Activated CD4-positive, alpha-beta T cell treated with anti-CD3 and anti-CD28 coated beads for 24 hours (primary cell): ENCODE measurements at places on chromosomes 12 and 14.

- no peak for DNase-seq
Observed at GRCh38 chr12:22743700-22744099, 118.7 kb downstream of the ETNK1 start.

- DNase-seq, result no peak
Observed at GRCh38 chr14:76577837-76578236, 183.4 kb upstream of the VASH1 start.

DNA sequence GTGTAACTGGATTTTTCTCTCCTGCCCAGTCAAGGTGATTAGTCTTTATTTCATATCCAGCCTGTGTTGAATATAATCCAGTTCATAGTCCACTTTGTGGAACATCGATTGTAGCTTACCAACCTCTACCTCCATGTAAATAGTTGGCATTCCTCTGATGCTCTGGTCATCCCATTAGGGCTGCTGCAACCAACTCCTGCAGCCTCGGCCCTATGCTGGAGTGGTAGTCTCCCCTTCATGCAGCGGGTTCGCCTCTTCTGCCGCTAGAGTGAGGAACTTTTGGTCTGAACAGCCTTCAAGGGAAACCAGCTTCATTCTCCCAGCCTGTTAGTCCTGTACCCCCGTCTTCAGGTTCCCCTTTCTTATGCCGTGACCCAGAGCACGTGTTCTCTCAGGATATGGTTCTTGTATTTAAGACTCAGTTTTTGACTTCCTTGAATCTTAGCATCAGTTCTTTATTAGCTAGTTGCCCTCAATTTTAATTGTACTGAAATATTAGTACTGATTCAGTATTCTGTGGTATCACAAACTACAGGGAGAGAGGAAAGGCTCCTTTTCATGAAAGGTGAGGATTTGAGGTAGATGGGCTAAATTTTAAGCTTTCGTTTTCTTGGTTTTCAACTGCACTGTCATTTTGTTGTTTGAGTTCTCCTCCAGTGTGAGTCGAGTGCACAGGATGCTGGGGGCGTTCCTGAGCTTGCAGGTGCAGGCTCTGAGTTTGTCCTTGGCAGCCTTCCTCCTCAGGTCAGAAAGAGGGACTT lies 33.2 kb downstream of the ZNF664 start:
- DNase-seq, result peak; percentile 14

- no peak for DNase-seq
Observed at GRCh38 chr12:125203145-125203765, 138.0 kb downstream of the AACS start.
